ENCODE measurements at places on chromosomes 12 and 14. TPM values are rescaled to one million over a fixed set of nuclear protein-coding genes. Genes with fewer than 3 reads are reported as not detected.

- H3K27me3 ChIP-seq, result no peaks in the 10 kb centered on the region
- DNase-seq, result no peak
- no peak within 1 kb of the TSS for H3K27ac ChIP-seq
- H3K36me3 ChIP-seq, result no peaks in the 10 kb centered on the region
Measured at GRCh38 chr12:95996034-95996658, at the start of gene HAL. HAL (minus strand) TSS chr12:95996344; CDS start chr12:95995910, 434 bp downstream.

PPM1H gene
- total RNA-seq, result 0.13 TPM

DNA sequence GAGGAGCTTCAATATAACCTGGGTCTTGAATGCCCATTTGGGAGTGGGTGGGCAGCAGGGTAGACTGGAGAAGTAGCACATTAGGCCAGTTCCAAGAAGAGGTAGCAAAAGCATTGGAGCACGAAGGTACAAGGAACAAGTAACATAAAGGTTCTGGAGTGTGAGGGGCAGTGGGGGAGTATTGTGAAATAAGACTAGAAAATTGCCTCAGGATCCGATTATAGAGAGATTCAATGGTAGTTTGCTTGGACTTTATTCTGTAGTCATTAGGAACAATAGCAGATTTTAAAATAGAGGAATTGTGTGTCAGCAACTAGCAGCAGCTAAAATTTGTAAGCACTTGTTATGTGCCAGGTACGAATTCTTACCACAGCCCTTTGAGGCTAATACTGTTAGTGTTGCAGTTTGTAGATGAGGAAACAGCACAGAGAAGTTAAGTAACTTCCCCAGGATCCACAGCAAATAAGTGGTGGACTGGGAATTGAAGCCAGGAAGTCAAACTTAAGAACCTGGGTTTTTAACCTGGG, 61.8 kb downstream of the PPFIBP1 start:
- no peak overlapping the region for H3K27ac ChIP-seq
- H3K36me3 ChIP-seq, result no peaks in the 10 kb centered on the region
- H3K27me3 ChIP-seq, result no peaks in the 10 kb centered on the region
- DNase-seq, result no peak

GRCh38 chr14:103868242-103868897, 21.0 kb upstream of the PPP1R13B start:
- no peaks in the 10 kb centered on the region for H3K27me3 ChIP-seq
- no peaks in the 10 kb centered on the region for H3K36me3 ChIP-seq
- H3K27ac ChIP-seq, result no peak overlapping the region
- no peak overlapping the region for H3K4me3 ChIP-seq
- no peak for DNase-seq

KRT75 gene
- total RNA-seq, result not detected

LIN7A gene
- total RNA-seq, result not detected

LUM gene
- not detected for total RNA-seq

CDCA3 gene
- 35.9 TPM for total RNA-seq

DNA sequence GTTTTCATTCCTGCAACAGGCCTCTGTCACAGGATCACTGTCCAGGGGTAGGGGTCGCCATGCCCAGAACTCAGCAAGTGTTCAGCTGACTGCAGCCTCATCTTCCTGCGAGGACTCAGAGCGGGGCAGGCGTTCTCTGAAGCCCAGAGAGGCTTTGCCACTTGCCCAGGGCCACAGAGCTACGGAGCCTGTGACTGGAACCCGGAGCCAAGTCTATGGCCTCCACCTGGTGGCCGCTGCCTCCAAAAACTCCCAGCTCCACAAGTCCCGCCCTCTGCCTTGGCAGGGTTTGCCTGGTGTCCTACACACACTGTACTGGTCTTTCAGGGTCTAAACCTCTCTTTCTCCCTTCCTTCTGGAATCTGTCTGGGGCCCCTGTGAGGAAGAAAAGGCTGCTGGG, 8.7 kb upstream of the PPP1R13B start:
- no peaks in the 10 kb centered on the region for H3K36me3 ChIP-seq
- H3K4me1 ChIP-seq, result no peaks in the 10 kb centered on the region
- no peak for DNase-seq
- H3K27ac ChIP-seq, result no peak overlapping the region
- H3K4me3 ChIP-seq, result no peak overlapping the region
- H3K27me3 ChIP-seq, result no peaks in the 10 kb centered on the region

- H3K4me3 ChIP-seq, result no peak overlapping the region
- DNase-seq, result no peak
- H3K36me3 ChIP-seq, result no peaks in the 10 kb centered on the region
- H3K27ac ChIP-seq, result no peak overlapping the region
- H3K4me1 ChIP-seq, result no peaks in the 10 kb centered on the region
- H3K27me3 ChIP-seq, result no peaks in the 10 kb centered on the region
Measured at GRCh38 chr14:64614805-64615391, 65.1 kb downstream of the PPP1R36 start.

PTPN6 gene
- total RNA-seq, result 456 TPM

AGAP2 gene
- 31.7 TPM for total RNA-seq

DNA sequence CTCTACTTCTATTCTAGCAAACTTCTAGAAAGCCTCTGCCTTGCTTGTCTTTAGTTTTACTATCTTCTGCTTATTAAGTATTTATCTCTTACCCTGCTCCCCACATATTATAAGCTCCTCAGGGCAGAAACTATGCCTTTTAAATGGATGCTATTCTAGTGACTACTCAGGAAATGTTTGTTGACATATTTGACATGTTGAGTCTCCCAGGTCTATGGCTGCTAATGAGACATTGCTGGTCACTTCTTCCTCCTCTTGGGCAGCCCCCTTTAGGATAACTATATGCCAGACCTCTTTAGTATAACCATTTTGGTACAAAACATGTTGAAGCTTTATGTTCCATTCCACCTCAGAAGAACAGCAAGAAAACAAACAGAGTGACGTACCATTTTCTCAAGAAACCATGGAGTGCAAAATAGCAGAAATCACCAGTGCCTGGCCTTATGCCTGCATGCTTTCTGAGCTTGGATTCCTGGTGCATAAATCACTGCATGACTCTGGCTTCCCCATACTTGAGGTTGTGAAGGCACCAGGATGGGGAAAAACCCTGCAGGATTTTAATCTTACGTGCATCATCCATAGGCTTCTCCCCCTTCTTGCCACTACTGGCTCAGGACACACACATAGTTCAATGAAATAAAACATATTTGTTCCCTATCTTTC, 202.6 kb downstream of the TMX1 start:
- H3K4me3 ChIP-seq, result no peak overlapping the region
- H3K36me3 ChIP-seq, result no peaks in the 10 kb centered on the region
- no peaks in the 10 kb centered on the region for H3K4me1 ChIP-seq
- no peak for DNase-seq

DNA sequence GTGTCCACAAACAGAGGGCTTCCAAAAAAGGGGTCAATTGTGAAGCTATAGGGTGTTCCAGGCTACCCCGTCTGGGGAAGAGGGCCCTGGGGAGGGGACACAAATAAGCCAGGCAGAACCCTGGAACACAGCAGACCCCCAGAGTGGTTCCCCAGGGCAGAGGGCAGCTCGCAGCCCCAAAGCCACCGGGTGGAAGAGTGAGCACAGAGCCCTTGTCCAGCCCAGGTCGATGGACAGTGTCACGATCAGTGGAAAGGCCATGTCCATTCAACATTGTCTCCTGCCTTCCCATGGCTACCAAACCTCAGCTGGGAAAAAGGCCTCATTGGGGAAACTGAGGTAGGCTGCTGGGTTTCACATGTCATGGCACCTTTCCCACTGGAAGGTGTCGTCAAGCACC, 131.4 kb downstream of the DICER1 start:
- no peak overlapping the region for H3K4me3 ChIP-seq
- no peak for DNase-seq
- H3K4me1 ChIP-seq, result no peaks in the 10 kb centered on the region
- H3K27me3 ChIP-seq, result no peaks in the 10 kb centered on the region

INHBC gene
- total RNA-seq, result 0.11 TPM

- H3K36me3 ChIP-seq, result no peaks in the 10 kb centered on the region
- H3K27me3 ChIP-seq, result no peaks in the 10 kb centered on the region
- H3K27ac ChIP-seq, result no peak overlapping the region
- no peak overlapping the region for H3K4me3 ChIP-seq
Measured at GRCh38 chr12:113688313-113688712, 216.6 kb upstream of the LHX5 start.

DNA sequence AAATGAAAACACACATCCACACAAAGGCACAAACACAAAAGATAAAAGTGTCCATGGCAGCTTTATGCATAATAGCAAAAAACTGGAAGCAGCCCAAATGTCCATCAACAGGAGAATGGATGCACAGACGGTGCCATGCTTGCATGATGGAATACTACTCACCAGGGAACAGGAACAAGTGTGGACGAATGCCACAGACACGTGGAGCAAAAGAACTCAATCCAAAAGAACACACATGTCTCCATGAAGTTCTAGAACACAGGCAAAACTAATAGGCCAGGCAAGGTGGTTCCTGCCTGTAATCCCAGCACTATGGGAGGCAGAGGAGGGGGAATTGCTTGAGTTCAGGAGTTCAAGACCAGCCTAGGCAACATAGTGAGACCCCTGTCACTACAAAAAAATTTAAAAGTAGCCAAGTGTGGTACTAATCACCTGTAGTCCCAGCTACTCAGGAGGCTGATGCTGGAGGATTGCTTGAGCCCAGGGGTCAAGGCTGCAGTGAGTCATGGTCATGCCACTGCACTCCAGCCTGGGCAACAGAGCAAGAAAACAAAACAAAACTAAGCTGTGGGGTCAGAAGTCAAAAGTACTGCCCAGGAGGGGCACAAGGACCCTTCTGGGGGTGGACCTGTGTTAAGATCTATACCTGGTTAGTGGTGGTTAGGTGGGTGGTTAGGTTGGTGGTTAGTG, 7.3 kb upstream of the TMEM119 start:
- no peaks in the 10 kb centered on the region for H3K27me3 ChIP-seq
- DNase-seq, result no peak
- H3K27ac ChIP-seq, result no peak overlapping the region
- no peaks in the 10 kb centered on the region for H3K36me3 ChIP-seq
- H3K4me3 ChIP-seq, result no peak overlapping the region

- H3K4me1 ChIP-seq, result no peaks in the 10 kb centered on the region
- H3K27ac ChIP-seq, result no peak overlapping the region
- H3K36me3 ChIP-seq, result no peaks in the 10 kb centered on the region
- H3K27me3 ChIP-seq, result no peaks in the 10 kb centered on the region
- DNase-seq, result no peak
- no peak overlapping the region for H3K4me3 ChIP-seq
Measured at GRCh38 chr12:24020397-24021163, 71.1 kb upstream of the SOX5 start.

GRCh38 chr12:97994746-97995484, 520.5 kb upstream of the TMPO start:
- no peaks in the 10 kb centered on the region for H3K4me1 ChIP-seq
- no peak overlapping the region for H3K27ac ChIP-seq
- H3K36me3 ChIP-seq, result no peaks in the 10 kb centered on the region
- no peaks in the 10 kb centered on the region for H3K27me3 ChIP-seq

DNA sequence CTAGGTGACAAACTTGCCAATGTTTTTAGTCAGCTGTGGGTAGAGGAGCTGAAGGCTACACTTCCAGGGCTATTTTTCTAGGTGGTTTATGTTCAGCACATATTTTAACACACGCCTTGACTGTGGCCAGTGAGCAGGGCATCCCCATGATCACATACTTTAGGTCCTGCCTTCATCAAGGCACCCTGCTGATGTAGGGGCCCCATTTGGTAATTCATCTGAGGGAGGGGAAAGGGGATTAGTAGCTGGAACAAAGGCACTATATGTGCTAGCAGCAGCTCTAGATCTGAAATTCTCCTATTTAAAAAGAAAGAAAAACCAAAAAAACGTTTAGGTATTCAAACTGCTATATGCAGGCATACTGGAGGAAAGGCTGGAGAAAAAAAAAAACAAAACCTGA, 14.5 kb downstream of the EGLN3 start:
- DNase-seq, result no peak
- H3K4me3 ChIP-seq, result no peak overlapping the region
- H3K27me3 ChIP-seq, result no peaks in the 10 kb centered on the region
- H3K4me1 ChIP-seq, result no peaks in the 10 kb centered on the region
- H3K36me3 ChIP-seq, result no peaks in the 10 kb centered on the region

- no peaks in the 10 kb centered on the region for H3K36me3 ChIP-seq
- no peak for DNase-seq
- no peaks in the 10 kb centered on the region for H3K27me3 ChIP-seq
- no peak overlapping the region for H3K4me3 ChIP-seq
- H3K27ac ChIP-seq, result no peak overlapping the region
Measured at GRCh38 chr12:27777141-27777540, 2.9 kb upstream of the KLHL42 start.

DNA sequence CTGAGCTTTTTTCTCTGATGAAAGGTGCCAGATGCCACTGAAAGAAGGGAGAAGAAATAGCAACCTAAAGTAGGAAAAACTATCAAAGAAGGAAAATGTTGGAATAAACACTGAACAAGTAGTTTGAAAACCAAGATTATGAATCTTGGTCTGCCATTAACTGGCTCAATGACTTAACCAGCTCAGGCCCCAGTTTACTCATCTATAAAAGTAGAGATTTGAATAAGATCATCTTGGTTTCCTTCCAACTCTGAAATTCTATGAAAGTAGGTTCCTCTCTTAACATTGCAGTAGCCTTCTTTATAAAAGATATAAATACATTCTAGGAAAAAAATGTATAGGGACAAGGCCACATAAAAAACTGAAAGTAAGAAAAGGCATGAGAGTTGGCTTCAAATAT, 16.1 kb upstream of the CCND2 start:
- H3K4me1 ChIP-seq, result no peaks in the 10 kb centered on the region
- H3K27me3 ChIP-seq, result no peaks in the 10 kb centered on the region
- no peaks in the 10 kb centered on the region for H3K36me3 ChIP-seq
- H3K27ac ChIP-seq, result no peak overlapping the region

EGLN3 gene
- total RNA-seq, result 1.6 TPM

BHLHE41 gene
- total RNA-seq, result not detected

GPR68 gene
- 14.2 TPM for total RNA-seq

GRCh38 chr12:67742461-67742860, 93.9 kb downstream of the DYRK2 start:
- no peaks in the 10 kb centered on the region for H3K36me3 ChIP-seq
- H3K4me3 ChIP-seq, result no peak overlapping the region
- H3K27me3 ChIP-seq, result no peaks in the 10 kb centered on the region
- DNase-seq, result no peak

DNA sequence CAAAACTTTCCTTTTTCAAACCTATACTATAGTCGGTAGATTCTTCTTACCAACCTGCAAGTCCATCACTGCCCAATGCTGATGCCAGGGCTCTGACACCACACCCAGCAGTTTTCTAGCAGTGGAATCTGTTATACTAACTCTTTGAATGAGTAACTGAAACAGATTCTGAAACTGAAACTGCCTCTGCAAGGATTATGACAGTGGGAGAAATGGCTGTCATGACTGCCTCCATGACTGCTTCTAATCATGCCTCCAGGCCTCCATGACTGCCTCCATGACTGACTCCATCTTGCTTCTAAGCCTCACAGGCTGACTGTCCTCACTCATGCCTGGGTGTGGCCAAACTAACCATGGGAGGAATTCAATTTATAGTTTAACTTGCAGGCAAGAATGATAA, 29.4 kb upstream of the OXA1L start:
- no peaks in the 10 kb centered on the region for H3K36me3 ChIP-seq
- no peak overlapping the region for H3K27ac ChIP-seq
- no peak overlapping the region for H3K4me3 ChIP-seq
- no peaks in the 10 kb centered on the region for H3K4me1 ChIP-seq
- no peaks in the 10 kb centered on the region for H3K27me3 ChIP-seq

Measured in CD8-positive, alpha-beta memory T cell (primary cell).